Activated T-helper 1 cell treated with anti-CD3 and anti-CD28 coated beads, Interleukin-12 subunit alpha, Interleukin-12 subunit beta, Interleukin-2, Interleukin-4 antibody, amounts not matched to agents 30 ng/mL and 10 ng/mL and 1 ng/mL, durations not matched to agents 14 hours and 24 hours and 36 hours (primary cell): ENCODE measurements at places on chromosomes 1 and 21.

- no peak for DNase-seq
These were observed 14.2 kb upstream of the AMIGO1 start for GRCh38 chr1:109523706-109524105.

DNA sequence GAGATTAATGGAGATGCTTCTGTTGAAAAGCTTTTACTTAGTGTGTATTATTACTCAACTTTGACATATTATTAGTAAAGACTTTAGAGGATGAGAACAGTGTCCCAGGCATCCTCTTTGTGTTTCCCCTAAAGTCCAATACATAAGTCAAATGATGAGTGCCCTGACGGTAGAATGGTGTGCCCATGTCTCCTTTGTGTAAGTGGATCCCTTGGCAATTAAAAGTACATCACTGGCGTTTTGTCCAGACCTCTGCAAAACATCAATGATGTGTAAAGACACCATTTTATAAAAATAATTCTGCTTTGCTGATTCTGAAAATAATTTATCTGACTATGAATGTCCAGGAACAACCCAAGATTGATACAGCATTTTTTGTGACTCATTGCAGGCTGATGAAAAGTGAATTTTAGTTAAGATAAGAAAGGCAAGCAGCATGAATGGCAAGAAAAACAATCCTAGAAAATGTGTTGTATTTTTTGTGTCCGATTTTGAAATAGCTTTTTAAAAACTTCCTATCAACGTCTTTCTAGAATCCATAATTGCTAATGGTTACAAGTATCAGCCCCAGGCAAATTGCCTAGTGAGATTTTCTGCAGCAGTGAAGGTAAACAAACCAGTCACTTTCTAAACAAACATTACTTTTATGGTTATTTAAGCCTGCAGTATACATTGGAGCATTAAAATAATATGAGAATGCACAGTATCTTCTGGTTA is 251.5 kb downstream of the PTPRC start:
- DNase-seq: no peak

DNA sequence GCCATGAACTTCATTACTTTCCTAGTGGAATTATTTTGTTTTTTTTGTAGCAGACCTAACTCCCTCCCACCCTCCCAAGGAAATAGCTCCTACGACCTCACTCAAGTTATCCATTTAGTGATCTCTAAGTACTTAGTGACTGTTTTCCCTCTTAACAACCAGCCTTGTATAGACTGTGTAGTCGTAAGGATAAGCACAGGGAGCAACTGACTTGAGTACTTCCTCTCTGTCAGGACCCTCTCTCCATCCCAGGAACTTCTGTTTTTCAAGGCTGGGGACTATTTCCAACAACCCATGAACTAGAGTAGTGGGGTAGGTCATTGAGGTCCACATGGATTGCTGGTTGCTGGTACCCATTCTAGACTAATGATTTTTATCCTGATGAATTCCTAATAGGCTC is 1.9 kb downstream of the AGO1 start:
- no peak for DNase-seq

DNA sequence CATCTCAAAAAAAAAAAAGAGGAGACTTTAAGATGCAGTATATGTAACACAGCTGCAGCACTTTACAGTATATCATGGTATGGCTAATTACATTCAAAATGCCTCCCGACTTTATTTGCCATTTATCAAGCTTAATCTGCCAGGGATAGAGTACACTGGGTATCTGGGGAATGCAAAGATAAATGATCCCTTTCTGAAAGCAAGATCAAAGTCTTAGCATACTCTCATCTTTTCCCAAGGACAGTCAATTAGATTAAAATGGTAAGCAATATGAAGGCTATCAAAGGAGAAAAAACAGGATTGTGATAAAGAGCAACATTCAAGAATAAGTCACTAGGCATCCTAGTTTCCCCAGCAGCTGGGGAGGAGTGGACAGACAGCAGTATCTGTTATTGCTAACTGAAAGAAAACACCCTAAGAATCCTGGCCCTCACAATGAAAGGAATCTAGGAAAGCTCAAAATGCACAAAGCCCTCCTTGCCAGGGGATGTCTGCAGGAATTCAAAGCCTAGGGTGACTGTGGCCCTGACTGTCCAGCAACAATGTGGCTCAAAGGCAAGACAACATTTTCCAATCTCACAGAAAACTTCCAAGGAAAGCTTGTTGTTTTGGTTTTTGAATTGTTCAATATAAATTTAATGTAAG is 56.7 kb upstream of the RAP1GAP start:
- DNase-seq: no peak

- no peak for DNase-seq
These were observed 651 bp downstream of the ZBTB8A start for GRCh38 chr1:32539584-32540571.

GRCh38 chr1:46554597-46555381 is 3.3 kb upstream of the KNCN start:
- DNase-seq: no peak

DNA sequence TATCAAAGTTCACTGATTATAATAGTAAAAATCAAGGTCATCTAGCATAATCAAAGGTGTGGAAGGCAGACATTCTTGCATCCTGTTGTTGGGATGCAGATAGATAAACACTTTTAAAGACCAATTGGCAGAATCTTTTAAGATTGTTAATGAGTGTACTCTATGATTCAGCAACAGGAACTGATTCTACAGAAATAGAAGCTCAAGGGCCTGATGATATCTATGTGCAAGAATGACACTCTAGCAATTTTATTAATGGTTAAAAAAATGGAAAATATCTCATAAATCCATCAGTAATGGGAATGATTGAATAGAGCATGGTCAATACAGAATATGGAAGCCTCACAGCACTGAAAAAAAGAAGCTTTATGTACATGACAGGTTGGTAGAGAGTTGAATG is 2.2 kb upstream of the ATP1A4 start:
- no peak for DNase-seq

DNA sequence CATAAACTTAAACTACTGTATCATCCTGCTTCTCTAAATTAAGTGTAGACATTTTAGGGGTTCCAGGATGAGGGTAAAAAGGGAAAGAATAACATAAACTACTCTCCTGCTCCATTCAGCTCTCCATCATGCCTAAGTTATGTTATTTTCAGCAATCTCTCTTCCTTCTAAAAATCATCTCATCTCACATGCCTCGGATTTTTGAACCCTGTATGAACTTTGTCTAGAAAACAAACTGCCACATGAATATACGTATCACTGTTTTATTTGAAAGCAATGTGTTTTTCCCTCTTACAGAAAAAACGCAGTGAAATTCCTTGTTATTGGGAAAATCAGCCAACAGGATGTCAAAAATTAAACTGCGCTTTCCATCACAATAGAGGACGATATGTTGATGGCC is 32.6 kb downstream of the ZBED6 start:
- DNase-seq: no peak
